ENCODE measurements at places on chromosomes 12 and 14. TPM values are rescaled to one million over a fixed set of nuclear protein-coding genes. Genes with fewer than 3 reads are reported as not detected.

- DNase-seq, result no peak
These were observed 62.0 kb downstream of the NDUFA12 start for GRCh38 chr12:94941440-94941862.

Gene SLC35E3
- 18.7 TPM for polyA plus RNA-seq

DNA sequence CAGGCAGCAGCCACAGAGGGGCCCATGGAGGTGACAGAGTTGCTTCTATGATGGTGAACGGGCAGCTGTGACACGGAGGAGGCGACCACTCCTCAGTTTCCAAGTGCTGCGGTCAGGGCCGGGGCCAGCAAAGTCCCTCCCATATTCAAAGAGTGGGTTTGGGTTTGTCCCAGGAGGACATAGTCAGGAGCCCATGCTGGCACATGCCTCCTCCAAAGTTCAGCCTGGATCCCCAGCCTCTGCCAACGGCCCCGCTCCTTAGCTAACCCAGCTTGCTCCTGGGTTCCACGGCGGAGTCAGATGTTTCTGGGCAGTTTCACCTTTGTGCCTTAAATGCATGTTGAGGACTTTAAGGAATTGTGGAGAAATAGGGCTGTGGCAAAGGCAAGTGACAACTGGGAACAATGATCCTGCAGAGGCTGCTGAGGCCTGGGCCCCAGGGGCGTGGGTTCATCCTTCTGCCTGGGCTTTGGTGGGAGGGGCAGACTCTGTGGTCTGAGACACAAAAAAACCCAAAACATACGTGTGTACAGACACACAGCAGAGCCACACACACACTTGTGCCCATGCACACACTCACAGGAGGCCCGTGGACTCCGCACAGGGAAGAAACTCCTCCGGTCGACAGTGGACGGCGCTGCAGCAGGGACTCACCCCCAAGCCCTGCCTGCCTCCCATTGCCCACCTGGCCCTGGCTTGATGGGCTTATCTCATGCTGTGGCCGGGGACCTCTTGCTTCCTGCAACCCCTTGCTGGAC lies 399.4 kb downstream of the TMEM121 start:
- DNase-seq, result no peak

GRCh38 chr12:6140651-6141447 lies 16.4 kb upstream of the VWF start:
- no peak for DNase-seq

DNA sequence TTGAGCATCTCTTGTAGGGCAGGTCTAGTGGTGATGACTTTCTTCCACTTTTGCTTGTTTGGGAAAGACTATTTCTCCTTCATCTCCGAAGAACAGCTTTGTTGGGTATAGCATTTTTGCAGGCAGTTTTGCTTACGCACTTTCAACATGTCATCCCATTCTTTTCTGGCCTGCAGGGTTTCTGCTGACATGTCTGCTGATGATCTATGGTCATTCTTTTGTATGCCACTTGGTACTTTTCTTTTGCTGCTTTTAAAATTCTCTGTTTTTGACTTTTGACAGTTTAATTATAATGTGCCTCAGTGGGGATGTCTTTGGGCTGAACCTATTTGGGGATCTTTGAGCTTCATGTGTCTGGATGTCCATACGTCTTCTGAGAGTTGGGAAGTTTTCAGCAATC lies 78.2 kb downstream of the PTHLH start:
- no peak for DNase-seq

Gene NGB
- not detected for polyA plus RNA-seq

Gene NKX2-1
- 0.52 TPM for polyA plus RNA-seq

DNA sequence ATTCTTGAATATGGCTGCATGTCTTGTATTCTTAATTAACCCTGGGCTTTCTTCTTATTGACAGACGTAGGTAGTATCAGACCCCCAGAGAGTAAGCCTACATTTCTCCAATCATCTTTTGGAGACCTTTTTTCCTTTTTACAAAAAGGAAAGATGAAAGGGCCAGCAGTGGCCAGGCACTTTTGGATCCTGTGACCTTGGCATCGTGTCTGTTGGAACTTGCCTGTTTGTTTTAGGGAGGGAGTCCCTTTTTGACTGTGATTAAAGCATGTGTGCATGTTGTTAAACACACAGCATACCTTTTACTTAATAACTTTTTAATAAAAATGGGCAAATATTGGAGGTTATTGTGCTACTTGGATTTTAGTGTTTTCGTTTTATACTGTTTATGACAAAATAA lies 57.2 kb downstream of the PCNX1 start:
- DNase-seq, result no peak

DNA sequence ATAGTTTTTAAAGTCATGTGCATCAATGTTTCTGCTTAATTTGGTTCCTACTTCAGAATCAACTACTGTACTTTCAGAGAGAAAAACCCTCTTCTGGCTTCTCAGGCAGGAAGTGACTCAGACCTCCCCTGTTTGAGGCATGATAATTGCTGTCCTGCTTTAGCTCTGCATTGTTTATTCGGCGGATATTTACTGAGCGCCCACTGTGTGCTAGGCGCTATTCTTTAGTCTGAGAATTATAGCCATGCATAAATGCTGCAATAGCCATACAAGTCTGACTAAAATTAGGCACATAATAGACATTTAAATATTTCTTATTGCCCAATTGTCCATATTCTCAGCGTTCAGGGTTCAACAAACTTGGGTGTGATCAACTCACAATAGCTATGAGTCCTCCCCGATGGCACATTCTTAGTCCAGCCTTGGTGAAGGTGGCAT lies 6.1 kb upstream of the AMIGO2 start:
- DNase-seq, result no peak

Gene LTBP2
- 9.6 TPM for polyA plus RNA-seq

Gene AMDHD1
- 1.1 TPM for polyA plus RNA-seq

Gene PGF
- 9.3 TPM for polyA plus RNA-seq

- DNase-seq, result no peak
These were observed 21.7 kb downstream of the CBX5 start for GRCh38 chr12:54258201-54258681.

- no peak for DNase-seq
These were observed 13.3 kb upstream of the BDKRB2 start for GRCh38 chr14:96191353-96191752.

DNA sequence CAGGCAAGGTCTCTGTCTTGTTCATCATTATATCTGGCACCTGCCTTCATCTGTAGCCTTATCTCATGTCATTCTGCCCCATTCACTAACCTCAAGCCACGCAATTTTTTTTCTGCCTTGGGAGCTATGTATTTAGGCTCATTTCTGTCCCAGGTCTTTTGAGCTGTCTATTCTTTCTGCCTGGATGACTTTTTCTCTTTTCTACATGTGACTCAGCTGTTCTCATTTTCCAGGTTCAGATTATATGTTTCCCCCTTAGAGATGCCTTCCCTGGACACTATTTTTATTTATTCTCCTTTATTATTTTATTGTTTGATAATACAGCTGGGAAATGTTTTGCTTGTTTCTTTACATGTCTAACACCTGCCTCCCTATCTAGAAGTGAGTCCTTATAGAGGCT lies 737.4 kb upstream of the TBX3 start:
- DNase-seq, result no peak

DNA sequence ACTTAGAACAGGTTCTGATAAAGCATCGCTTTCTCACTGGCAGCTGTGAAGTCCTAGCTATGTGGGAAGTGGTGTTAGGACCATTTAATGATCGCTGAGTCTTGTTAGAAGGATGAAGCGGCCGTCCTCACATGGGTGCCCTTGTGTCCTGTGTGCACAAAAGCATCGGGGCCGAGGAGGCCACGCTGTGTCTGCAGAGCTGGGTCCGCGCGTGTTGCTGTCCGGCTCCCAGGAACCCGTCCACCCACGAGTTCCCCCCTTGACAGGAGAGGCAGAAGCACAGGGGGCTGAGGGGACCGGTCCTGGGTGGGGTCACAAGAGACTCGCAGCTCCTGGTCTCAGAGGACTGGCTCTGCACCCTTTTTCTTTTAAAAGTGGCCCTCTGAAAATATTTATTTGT lies 90.4 kb downstream of the ADGRD1 start:
- no peak for DNase-seq

- DNase-seq, result no peak
These were observed 1.1 kb downstream of the CNIH1 start for GRCh38 chr14:54440037-54440436.

DNA sequence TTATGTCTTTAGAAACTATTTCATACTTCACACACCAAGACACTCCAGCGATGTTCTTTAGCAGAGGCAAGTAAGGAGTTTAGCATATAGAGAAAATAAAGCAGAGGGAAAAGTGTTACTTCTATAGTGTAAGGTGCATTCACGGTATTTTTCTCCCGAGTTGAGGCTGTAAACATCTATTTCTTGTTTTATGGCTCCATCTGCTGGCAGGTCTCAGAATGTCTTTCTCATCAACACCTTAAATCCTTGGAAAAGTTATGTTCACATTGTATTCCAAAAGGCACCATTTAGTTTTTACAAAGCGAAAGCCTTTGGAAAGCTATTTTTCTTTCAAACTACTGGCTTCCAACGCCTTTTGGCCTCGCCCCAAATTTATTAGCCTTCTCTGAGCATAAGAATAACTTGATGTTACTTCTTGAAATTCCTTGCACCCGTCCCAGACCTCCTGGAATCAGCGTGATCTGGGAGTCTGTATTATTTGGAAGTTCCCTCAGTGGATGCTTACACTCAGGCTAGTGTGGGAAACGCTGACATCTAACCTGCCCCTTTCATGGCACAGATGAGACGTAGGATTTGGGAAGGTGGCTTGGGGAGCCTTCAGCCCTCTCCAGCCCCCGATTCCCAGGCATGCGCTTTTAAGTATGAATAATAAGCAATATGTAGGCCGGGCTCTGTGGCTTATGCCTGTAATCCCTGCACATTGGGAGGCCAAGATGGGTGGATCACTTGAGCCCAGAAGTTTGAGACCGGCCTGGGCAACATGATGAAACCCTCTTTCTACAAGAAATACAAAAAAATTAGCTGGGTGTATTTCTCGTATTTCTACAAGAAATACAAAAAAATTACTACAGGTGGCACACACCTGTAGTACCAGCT lies 1.9 kb upstream of the PIWIL1 start:
- peak; percentile 50 for DNase-seq

- DNase-seq, result peak; percentile 59
These were observed 235 bp downstream of the RAB2B start for GRCh38 chr14:21476523-21476924.

GRCh38 chr12:27530157-27530922 lies 6.3 kb downstream of the PPFIBP1 start:
- DNase-seq, result no peak

DNA sequence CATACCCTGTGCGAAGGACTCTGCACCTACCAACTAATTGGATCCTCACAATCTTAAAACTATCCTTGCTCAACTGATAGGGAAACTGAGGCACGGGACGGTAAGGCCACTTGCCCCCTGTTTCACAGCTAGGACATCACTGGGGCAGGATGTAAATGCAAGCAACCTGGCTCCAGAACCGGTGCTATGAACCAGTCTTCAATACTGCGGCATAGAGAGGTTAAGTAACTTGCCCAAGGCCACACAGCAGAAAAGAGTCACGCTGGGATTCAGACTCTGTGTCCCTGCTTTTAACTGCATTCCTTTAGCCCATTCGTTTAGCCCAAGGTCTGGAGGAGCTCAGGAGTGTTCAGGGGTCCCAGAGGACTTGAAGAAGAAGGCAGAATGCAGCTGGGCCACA lies 76.1 kb downstream of the NCOR2 start:
- DNase-seq, result no peak

Gene PTGER2
- polyA plus RNA-seq, result 6.1 TPM

Gene TESPA1
- 0.44 TPM for polyA plus RNA-seq

- DNase-seq, result no peak
These were observed 252.6 kb upstream of the PRKD1 start for GRCh38 chr14:30180219-30180618.

Gene NCKAP5L
- polyA plus RNA-seq, result 20.9 TPM

GRCh38 chr14:68451696-68452373 lies 341.0 kb downstream of the ZFP36L1 start:
- no peak for DNase-seq

DNA sequence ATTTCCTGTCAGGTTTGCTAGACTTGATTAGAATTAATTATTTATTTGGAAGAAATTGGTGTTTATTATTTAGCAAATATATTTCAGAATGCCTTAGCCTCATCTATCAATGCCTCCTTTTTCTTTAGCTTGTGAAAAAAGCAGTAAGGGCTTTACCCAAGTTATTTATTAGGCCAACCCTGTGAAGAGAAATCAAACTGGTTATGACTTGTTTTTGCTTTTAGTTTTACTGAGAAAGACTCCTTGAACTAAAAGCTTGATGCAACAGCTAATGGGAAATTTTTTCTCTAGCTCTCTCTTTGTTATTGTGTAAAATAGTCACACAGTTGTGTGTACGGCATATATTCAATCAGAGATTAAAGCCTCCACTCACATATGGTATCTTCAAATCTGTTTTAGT lies 306.8 kb downstream of the DIO2 start:
- no peak for DNase-seq

Gene CMA1
- 0.16 TPM for polyA plus RNA-seq

Gene C12orf50
- 0.17 TPM for polyA plus RNA-seq

- no peak for DNase-seq
These were observed 10.2 kb downstream of the OR6S1 start for GRCh38 chr14:20631023-20631879.

DNA sequence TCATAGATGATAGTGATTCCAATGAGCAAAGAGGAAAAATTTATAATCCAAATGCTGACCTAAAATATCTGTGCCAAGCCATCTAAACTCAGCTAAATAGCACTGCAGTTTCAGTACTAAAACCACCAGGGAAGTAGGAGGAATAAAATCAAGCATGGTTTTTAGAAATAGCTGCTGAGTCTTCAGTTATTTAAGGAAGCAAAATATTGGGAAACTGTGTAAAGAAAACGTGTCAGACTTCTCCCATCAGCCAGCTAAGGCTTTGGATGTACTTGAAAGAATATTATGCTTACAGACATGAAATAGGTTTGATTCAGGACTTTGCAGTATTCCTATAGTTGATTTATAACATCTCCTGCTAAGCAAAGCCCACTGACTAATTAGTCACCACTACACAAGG lies 24.7 kb downstream of the CLEC2D start:
- no peak for DNase-seq

GRCh38 chr12:127582074-127582473 lies 684.9 kb upstream of the TMEM132C start:
- DNase-seq, result no peak

DNA sequence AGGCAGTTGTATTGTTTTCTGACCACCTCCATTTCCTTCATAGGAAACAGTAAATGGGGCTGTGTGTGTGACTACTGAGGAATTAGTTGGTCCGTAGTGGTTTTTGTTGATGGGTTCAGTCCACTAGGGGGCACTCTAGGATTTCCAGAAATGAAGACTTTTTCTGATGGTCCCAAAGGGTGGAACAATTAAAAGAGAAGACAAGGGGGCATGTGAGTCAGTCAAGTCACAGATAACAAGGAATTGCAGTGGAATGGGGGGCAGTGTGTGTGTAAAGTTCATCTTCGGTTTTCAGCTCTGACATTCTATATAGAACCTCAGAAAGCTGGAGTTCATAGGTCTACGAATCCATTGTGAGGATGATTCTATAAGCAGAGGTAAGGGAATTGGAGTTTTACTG lies 186.6 kb upstream of the OR4E1 start:
- no peak for DNase-seq

- no peak for DNase-seq
These were observed 332.4 kb upstream of the PRICKLE1 start for GRCh38 chr12:42921741-42922504.

- DNase-seq, result no peak
These were observed 274.5 kb downstream of the GLT1D1 start for GRCh38 chr12:129127771-129128170.

Gene ZNF664
- 188 TPM for polyA plus RNA-seq

Gene GRIP1
- polyA plus RNA-seq, result 20.0 TPM
